ENCODE measurements at places on chromosomes 12 and 14. TPM values are rescaled to one million over a fixed set of nuclear protein-coding genes. Genes with fewer than 3 reads are reported as not detected.

The PRH2 gene
- not detected for total RNA-seq

The KCNC2 gene
- total RNA-seq = not detected

The EML1 gene
- 34.1 TPM for total RNA-seq

The CIROP gene
- total RNA-seq = not detected

All from ureter (tissue), 1 donor.